Immature natural killer cell (primary cell): ENCODE measurements at places on chromosomes 11 and 22. TPM values are rescaled to one million over a fixed set of nuclear protein-coding genes. Genes with fewer than 3 reads are reported as not detected.
A peak's percentile ranks its signal among the peaks of the same experiment; 100 is the strongest.

GRCh38 chr11:63974259-63975143 is at the start of gene COX8A:
TSS of gene COX8A (plus strand) at chr11:63974620. CDS start at chr11:63974681, 61 bp downstream.
- peak; percentile 97 for DNase-seq
- H3K4me1 ChIP-seq, result peaks cover 30% of the 10 kb centered on the region
- H3K4me3 ChIP-seq, result peak within 1 kb of the TSS; percentile 100
- peak within 1 kb of the TSS; percentile 99 for H3K27ac ChIP-seq
- peaks cover 5% of the 10 kb centered on the region for H3K27me3 ChIP-seq
- H3K36me3 ChIP-seq, result peaks cover 5% of the 10 kb centered on the region

- H3K4me3 ChIP-seq, result no peak overlapping the region
- H3K36me3 ChIP-seq, result no peaks in the 10 kb centered on the region
- H3K27me3 ChIP-seq, result no peaks in the 10 kb centered on the region
- no peak overlapping the region for H3K27ac ChIP-seq
- no peak for DNase-seq
Observed at GRCh38 chr11:37026326-37026725, 428.3 kb upstream of the RAG2 start.

- DNase-seq, result no peak
- no peaks in the 10 kb centered on the region for H3K36me3 ChIP-seq
- H3K27ac ChIP-seq, result no peak overlapping the region
- no peak overlapping the region for H3K4me3 ChIP-seq
Observed at GRCh38 chr11:119424775-119425174, 1.8 kb upstream of the THY1 start.

DNA sequence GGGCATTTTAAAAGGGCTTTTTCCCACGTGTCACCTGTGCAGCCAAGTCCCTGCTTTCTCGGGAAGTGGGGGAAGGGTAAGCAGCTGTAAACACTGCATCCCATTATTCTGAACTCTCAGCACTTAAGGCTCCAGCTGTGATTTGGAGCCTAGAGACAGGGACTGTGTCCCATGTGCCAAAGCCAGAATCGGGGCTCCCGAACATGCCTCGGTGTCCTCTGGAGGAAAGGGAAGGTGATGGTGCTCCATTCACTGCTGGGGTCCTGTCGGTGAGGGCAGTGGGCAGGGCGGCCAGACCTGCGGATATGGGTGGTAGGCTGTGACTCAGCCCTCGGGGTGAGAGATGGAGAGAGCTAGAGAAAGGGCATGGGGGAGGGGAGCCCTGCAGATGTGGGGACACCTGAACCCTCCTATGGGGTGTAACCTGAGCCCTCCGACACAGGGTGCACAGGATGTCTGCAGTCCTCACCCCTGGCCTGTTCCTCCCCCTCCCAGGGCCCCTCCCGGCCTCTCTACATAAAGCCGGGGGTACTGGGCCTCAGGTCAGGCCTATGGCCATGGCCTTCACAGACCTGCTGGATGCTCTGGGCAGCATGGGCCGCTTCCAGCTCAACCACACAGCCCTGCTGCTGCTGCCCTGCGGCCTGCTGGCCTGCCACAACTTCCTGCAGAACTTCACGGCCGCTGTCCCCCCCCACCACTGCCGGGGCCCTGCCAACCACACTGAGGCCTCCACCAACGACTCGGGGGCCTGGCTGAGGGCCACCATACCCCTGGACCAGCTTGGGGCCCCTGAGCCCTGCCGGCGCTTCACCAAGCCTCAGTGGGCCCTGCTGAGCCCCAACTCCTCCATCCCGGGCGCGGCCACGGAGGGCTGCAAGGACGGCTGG is 31.8 kb downstream of the CAPN1 start:
- H3K4me3 ChIP-seq, result peak overlapping the region; percentile 74
- peaks cover 6% of the 10 kb centered on the region for H3K27me3 ChIP-seq
- H3K36me3 ChIP-seq, result peaks cover 12% of the 10 kb centered on the region
- peaks cover 43% of the 10 kb centered on the region for H3K4me1 ChIP-seq
- no peak overlapping the region for H3K27ac ChIP-seq
- peak; percentile 63 for DNase-seq

- H3K4me1 ChIP-seq, result no peaks in the 10 kb centered on the region
- no peak overlapping the region for H3K4me3 ChIP-seq
- peaks cover 48% of the 10 kb centered on the region for H3K36me3 ChIP-seq
Observed at GRCh38 chr11:74070723-74071492, 62.0 kb upstream of the UCP3 start.

GRCh38 chr11:92440701-92441442 is 216.3 kb downstream of the FAT3 start:
- no peaks in the 10 kb centered on the region for H3K4me1 ChIP-seq
- H3K27me3 ChIP-seq, result no peaks in the 10 kb centered on the region
- no peak overlapping the region for H3K27ac ChIP-seq

GRCh38 chr22:36162127-36163034 is 1.8 kb upstream of the APOL3 start:
- H3K4me3 ChIP-seq, result peak overlapping the region; percentile 97
- peak overlapping the region; percentile 99 for H3K27ac ChIP-seq
- H3K36me3 ChIP-seq, result no peaks in the 10 kb centered on the region
- peaks cover 11% of the 10 kb centered on the region for H3K27me3 ChIP-seq
- H3K4me1 ChIP-seq, result peaks cover 81% of the 10 kb centered on the region

DNA sequence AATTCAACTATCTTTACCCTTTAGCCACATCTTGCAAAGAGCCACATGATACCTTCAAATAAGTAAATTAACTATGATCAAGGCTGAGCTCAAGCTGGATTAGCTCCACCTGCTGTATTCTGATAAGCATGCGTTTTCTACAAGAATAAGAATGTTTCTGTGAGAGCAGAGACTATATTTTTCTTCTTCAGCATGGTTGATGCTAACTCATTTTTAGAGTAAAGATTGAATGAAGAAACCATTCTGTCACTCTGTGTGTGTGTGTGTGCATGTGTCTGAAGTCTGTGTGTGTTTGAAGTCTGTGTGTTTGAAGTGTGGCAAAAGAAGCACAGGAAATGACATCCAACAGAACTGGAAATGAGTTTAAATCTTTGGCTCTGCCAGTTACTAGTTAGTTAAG is 12.0 kb upstream of the LAYN start:
- H3K4me1 ChIP-seq, result no peaks in the 10 kb centered on the region
- H3K36me3 ChIP-seq, result no peaks in the 10 kb centered on the region
- peaks cover 3% of the 10 kb centered on the region for H3K27me3 ChIP-seq
- no peak overlapping the region for H3K4me3 ChIP-seq

GRCh38 chr11:108947654-108948570 is 283.0 kb downstream of the DDX10 start:
- H3K4me3 ChIP-seq, result peak overlapping the region; percentile 70
- H3K4me1 ChIP-seq, result peaks cover 24% of the 10 kb centered on the region
- peak overlapping the region; percentile 77 for H3K27ac ChIP-seq
- peaks cover 18% of the 10 kb centered on the region for H3K36me3 ChIP-seq
- DNase-seq, result peak; percentile 66

- H3K36me3 ChIP-seq, result no peaks in the 10 kb centered on the region
- H3K27me3 ChIP-seq, result no peaks in the 10 kb centered on the region
- H3K27ac ChIP-seq, result no peak overlapping the region
- H3K4me1 ChIP-seq, result peaks cover 7% of the 10 kb centered on the region
- no peak overlapping the region for H3K4me3 ChIP-seq
Observed at GRCh38 chr11:16338393-16338792, 18.0 kb downstream of the SOX6 start.

DNA sequence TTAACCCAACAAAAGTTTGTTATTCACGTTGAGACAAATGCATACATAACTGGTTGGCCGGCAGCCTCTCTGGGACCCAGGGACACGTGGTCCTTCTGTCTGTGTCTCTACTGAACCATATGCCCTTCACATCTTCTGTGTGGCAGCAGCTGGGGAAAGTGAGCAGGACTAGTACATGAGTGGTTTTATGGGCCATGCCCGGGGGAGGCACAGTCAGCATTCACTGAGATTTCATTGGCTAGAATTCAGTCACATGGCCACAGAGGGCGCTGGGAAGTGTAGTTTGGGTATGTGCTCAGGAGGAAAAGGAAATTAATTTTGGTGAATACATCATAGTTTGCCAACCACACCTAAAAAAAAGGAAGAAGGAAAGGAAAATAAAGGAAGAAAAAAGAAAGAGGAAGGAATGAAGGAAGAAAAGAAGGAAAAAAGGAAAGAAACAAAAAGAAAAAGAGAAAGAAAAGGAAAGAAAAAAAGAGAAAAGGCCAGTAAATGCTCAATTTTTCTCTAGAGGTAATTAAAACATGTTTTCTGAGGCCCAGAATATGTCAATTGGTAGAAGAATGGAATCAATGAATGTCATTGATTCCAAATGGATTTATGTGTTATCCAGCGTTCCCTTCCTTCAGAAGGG is 55.9 kb upstream of the KIRREL3 start:
- no peaks in the 10 kb centered on the region for H3K27me3 ChIP-seq
- no peaks in the 10 kb centered on the region for H3K4me1 ChIP-seq
- no peak overlapping the region for H3K27ac ChIP-seq
- no peak for DNase-seq
- no peaks in the 10 kb centered on the region for H3K36me3 ChIP-seq
- H3K4me3 ChIP-seq, result no peak overlapping the region

GRCh38 chr11:60566776-60567175 is 51.6 kb downstream of the MS4A13 start:
- H3K4me3 ChIP-seq, result no peak overlapping the region
- H3K27me3 ChIP-seq, result peaks cover 6% of the 10 kb centered on the region
- no peak for DNase-seq
- no peaks in the 10 kb centered on the region for H3K4me1 ChIP-seq

- no peaks in the 10 kb centered on the region for H3K36me3 ChIP-seq
- DNase-seq, result no peak
- H3K4me1 ChIP-seq, result no peaks in the 10 kb centered on the region
Observed at GRCh38 chr11:34609850-34610249, 11.0 kb upstream of the EHF start.

GRCh38 chr11:58922479-58922878 is 16.8 kb upstream of the GLYATL1 start:
- H3K4me1 ChIP-seq, result no peaks in the 10 kb centered on the region
- H3K4me3 ChIP-seq, result no peak overlapping the region
- peaks cover 4% of the 10 kb centered on the region for H3K36me3 ChIP-seq
- H3K27ac ChIP-seq, result no peak overlapping the region
- DNase-seq, result no peak

- no peaks in the 10 kb centered on the region for H3K27me3 ChIP-seq
- no peaks in the 10 kb centered on the region for H3K4me1 ChIP-seq
- no peak overlapping the region for H3K4me3 ChIP-seq
- DNase-seq, result no peak
- no peaks in the 10 kb centered on the region for H3K36me3 ChIP-seq
Observed at GRCh38 chr22:48347311-48347710, 1480.4 kb downstream of the BRD1 start.

GRCh38 chr11:83480811-83481210 is 194.6 kb upstream of the CCDC90B start:
- no peaks in the 10 kb centered on the region for H3K4me1 ChIP-seq

GRCh38 chr11:47225552-47226400 is 11.0 kb downstream of the DDB2 start:
- peak overlapping the region; percentile 83 for H3K27ac ChIP-seq
- no peaks in the 10 kb centered on the region for H3K27me3 ChIP-seq
- no peak for DNase-seq
- H3K4me3 ChIP-seq, result peak overlapping the region; percentile 41
- peaks cover 10% of the 10 kb centered on the region for H3K36me3 ChIP-seq
- H3K4me1 ChIP-seq, result peaks cover 15% of the 10 kb centered on the region

DNA sequence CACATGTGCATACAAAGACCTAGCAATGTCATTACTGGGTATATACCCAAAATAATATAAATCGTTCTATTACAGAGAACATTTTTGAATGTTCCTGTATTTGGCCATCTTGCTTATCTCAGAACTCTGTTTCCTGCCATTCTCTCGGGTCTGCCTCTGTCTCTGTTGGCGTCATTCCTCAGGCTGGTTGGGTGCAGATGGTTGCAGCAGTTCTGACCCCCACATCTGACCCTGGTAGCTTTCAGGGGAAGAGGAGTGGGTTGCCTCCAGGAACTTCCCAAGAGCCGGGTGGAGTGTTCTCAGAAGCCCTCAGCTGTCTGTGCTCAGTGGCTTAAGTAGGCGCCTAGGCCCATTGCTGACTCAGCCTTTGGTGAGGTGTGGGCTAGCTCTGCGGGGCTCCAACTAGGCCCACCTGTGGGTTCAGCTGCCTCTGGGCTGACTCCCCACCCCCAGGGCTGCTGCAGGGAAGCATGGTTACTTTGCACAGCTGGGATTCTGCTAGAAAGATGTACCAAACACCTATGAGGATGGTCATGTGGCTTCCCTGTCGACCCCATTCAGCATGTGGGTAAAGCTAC is 114.0 kb downstream of the TBC1D22A start:
- DNase-seq, result no peak
- H3K4me3 ChIP-seq, result no peak overlapping the region
- peaks cover 4% of the 10 kb centered on the region for H3K36me3 ChIP-seq
- peaks cover 2% of the 10 kb centered on the region for H3K27me3 ChIP-seq
- no peak overlapping the region for H3K27ac ChIP-seq

DNA sequence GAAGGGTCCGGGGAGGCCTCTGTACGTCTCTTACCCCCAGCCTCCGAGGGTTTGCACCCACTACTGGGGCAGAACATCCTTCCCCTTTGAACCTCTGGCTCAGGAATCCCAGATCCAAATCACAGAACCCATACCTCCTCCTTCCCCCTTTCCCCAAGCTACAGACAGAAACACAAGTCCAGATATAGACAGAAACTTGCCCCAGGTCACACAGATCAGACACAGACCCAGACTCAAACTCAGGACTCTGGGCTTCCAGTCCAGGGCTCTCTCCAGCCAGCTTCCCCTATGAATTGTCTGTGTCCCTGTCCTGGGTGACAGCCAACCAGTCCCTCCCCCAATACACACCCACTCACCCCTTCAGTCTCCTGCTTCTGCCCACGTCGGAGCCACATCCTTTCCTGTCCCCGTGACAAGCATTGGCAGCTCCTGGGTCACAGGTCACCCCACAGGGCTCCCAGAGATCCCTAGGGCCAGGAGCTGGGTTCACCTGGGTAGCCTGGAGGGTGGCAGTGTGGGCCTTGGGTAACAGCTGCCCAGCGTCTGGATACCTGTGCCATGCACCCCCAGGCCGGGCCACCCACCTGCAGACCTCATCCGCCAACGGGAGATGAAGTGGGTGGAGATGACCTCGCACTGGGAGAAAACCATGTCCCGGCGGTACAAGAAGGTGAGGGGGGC is 772 bp downstream of the TBC1D10C start:
- H3K27me3 ChIP-seq, result peaks cover 3% of the 10 kb centered on the region
- peaks cover 4% of the 10 kb centered on the region for H3K36me3 ChIP-seq
- DNase-seq, result peak; percentile 57
- H3K4me3 ChIP-seq, result peak overlapping the region; percentile 99
- peak overlapping the region; percentile 94 for H3K27ac ChIP-seq

DNA sequence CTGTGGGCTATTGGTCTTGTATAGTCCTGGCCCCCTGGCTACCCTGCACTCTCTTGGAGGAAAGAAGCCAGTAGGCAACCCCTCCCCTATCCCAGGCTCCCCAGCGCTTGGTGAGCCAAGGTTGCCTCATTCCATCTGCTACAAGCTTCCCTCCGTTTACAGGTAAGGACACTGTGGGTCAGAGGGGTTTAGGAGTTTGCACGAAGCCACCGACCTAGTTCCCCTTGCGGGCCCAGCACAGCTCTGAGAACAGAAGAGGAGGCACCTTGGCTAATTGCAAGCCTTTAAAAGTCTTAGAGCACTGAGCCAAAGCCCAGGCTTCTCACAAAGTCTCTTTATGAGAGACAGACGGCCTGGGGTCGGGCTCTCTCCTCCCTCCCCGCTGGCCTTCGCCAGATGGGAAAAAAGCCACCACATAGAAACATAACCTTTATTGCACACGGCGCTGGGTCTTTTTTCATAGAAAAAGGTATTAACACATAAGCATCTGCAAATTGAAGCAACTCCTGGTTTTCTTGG is 99.8 kb downstream of the CEP164 start:
- peaks cover 14% of the 10 kb centered on the region for H3K4me1 ChIP-seq
- no peak for DNase-seq
- no peak overlapping the region for H3K27ac ChIP-seq
- H3K4me3 ChIP-seq, result no peak overlapping the region
- no peaks in the 10 kb centered on the region for H3K36me3 ChIP-seq

The SYTL2 gene
- 67.0 TPM for polyA plus RNA-seq

The LMNTD2 gene
- polyA plus RNA-seq, result 0.66 TPM

The CAVIN3 gene
- polyA plus RNA-seq, result not detected

The SSRP1 gene
- 25.6 TPM for polyA plus RNA-seq

The GATD1 gene
- polyA plus RNA-seq, result 6.7 TPM

The ACTN3 gene
- polyA plus RNA-seq, result not detected

The PKDREJ gene
- polyA plus RNA-seq, result not detected

The APOBEC3H gene
- polyA plus RNA-seq, result 21.7 TPM

The ENTHD1 gene
- not detected for polyA plus RNA-seq

The CRYBB3 gene
- not detected for polyA plus RNA-seq
